ENCODE measurements at places on chromosomes 1 and 21. TPM values are rescaled to one million over a fixed set of nuclear protein-coding genes. Genes with fewer than 3 reads are reported as not detected.

The PEX11B gene
- total RNA-seq: 19.5 TPM

The SHC1 gene
- 110 TPM for total RNA-seq

The BSND gene
- not detected for total RNA-seq

The RASSF5 gene
- 9.5 TPM for total RNA-seq

The SPRR3 gene
- not detected for total RNA-seq

The SORT1 gene
- 41.1 TPM for total RNA-seq

The EFNA1 gene
- total RNA-seq: 2.2 TPM

The DDR2 gene
- total RNA-seq: 41.1 TPM

DNA sequence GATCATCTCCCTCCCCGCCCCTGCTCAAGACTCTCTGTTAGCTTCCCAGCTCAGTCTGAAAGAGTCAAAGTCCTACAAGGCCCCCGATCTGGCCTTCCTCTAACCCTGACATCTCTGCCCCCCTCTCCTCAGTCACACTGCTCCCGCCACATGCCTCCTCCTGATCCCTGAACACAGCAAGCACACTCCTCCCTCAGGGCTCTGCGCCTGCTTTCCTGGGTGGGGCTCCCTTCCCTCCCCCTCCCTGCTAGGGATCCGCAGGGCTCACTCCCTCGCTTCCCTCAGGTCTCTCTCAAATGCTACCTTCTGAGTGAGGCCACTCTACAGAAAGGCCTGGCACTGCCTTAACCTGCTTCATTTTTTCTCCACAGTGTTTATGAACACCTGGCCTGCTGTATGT is 5.7 kb upstream of the GALE start:
- H3K27ac ChIP-seq: no peak overlapping the region
- no peaks in the 10 kb centered on the region for H3K27me3 ChIP-seq
- H3K36me3 ChIP-seq: no peaks in the 10 kb centered on the region
- DNase-seq: no peak
- H3K4me1 ChIP-seq: no peaks in the 10 kb centered on the region
- no peak overlapping the region for H3K4me3 ChIP-seq

DNA sequence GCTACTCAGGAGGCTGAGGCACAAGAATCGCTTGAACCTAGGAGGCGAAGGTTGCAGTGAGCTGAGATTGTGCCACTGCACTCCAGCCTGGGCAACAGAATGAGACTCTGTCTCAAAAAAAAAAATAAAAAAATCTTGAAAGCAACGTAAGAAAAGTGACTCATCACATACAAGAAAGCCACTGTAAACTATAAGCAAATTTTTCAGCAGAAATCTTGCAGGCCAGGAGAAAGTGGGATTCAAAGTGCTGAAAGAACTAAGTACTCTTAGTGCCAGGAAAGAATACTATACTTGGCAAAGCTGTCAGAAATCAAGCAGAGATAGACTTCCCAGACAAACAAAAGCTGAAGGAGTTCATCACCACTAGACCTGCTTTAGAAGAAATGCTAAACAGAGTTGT is 4.4 kb upstream of the HMGN1 start:
- no peak for DNase-seq
- H3K36me3 ChIP-seq: no peaks in the 10 kb centered on the region
- H3K4me3 ChIP-seq: no peak overlapping the region
- H3K27me3 ChIP-seq: no peaks in the 10 kb centered on the region
- no peak overlapping the region for H3K27ac ChIP-seq
- no peaks in the 10 kb centered on the region for H3K4me1 ChIP-seq

GRCh38 chr1:203299169-203299568 is 6.2 kb upstream of the BTG2 start:
- H3K4me1 ChIP-seq: peaks cover 22% of the 10 kb centered on the region
- no peak overlapping the region for H3K27ac ChIP-seq
- no peak overlapping the region for H3K4me3 ChIP-seq
- peaks cover 4% of the 10 kb centered on the region for H3K27me3 ChIP-seq
- DNase-seq: no peak

DNA sequence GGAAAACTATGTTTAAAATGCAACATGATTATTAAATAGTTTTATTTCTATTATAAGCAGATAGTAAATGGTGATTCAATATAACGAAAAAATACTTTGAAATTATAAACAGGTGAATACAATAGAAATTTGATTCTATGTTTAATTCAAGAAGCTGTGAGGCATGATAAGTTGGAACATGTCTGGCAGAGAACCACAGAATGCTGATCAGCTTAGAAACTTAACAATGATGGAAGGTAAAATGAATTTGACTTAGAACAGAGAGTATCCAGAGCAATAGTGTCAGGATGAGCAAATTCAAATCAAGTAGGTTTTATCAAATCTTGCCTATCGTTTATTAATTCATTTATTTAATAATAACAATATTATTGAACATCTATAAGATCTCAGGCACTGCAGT is 83.4 kb upstream of the ADGRL4 start:
- no peaks in the 10 kb centered on the region for H3K27me3 ChIP-seq
- DNase-seq: no peak
- H3K27ac ChIP-seq: no peak overlapping the region
- no peaks in the 10 kb centered on the region for H3K36me3 ChIP-seq

DNA sequence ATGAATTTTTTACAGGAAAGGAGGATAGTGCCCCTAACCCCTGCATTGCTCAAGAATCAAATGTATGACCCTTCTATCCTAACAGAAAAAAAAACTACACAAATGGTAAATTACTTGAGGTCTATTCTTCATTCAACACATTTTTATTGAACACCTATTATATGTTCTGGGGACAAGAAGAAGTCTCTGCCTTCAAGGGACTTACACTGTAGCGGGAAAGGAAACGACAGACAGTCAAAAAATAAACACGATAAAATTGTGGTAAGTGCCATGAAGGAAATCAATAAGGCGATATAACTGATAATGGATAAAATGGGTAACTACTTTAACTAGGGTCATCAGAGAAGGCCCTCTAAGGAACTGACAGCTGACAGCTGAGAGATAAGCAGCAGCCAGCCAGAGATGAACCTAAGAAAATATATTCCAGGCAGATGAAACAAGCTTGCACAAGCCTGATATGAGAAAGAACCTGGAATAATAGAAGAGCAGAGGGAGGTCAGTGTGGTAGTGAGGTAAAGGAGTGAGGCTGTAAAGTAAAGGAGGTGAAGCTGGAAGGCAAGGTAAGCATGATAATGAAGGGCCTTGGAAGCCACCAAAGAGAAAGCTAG is 66.4 kb downstream of the PHTF1 start:
- H3K27ac ChIP-seq: no peak overlapping the region
- no peaks in the 10 kb centered on the region for H3K4me1 ChIP-seq
- DNase-seq: no peak
- H3K36me3 ChIP-seq: peaks cover 26% of the 10 kb centered on the region

DNA sequence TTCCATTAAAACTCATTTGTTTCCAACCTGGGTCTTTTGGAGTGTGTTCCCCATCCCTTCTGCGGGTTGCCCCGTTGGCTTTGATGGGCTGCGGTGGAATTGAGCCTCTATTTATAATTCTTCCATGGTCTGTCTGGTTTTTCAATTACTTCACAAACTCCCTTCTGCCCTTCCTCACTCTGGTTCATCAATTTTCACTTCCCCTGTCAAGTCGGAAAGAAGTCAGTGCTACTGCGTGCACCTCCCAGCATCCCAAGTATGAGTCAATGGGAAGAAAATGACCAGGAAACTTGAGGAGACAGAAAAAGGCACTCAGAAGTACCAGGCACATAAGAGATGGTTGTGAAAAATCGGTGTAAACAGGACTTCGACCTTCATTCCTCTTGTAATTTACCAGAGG is 126.2 kb downstream of the KAZN start:
- no peaks in the 10 kb centered on the region for H3K27me3 ChIP-seq
- H3K4me1 ChIP-seq: no peaks in the 10 kb centered on the region
- H3K4me3 ChIP-seq: no peak overlapping the region
- DNase-seq: no peak
- no peaks in the 10 kb centered on the region for H3K36me3 ChIP-seq

DNA sequence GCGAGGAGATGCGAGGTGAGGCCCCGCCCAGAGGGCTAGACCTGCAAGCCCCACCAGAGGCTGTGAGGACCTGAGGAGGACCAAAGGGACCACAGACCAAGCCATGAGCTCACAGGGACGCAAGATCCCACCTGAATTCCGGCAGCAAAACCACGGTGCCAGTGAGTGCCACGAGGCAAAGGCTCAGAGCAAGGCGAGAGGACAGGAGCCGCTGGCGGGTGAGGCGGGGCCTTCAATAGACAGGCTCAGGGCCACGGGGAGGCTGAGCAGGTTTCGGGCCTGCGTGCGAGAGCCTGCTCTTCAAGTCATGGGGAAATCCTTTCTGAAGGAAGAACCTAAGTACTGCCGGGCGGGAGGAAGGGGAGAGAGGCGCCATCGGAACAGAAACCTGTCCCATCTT is 7.1 kb upstream of the TMEM240 start:
- no peak overlapping the region for H3K4me3 ChIP-seq
- H3K36me3 ChIP-seq: peaks cover 37% of the 10 kb centered on the region
- no peak overlapping the region for H3K27ac ChIP-seq

- no peaks in the 10 kb centered on the region for H3K4me1 ChIP-seq
- DNase-seq: no peak
- no peak overlapping the region for H3K4me3 ChIP-seq
- H3K36me3 ChIP-seq: no peaks in the 10 kb centered on the region
- H3K27ac ChIP-seq: no peak overlapping the region
- no peaks in the 10 kb centered on the region for H3K27me3 ChIP-seq
These were observed 51.8 kb upstream of the INSL5 start for GRCh38 chr1:66852870-66853269.

- H3K4me3 ChIP-seq: no peak overlapping the region
- no peaks in the 10 kb centered on the region for H3K36me3 ChIP-seq
- H3K4me1 ChIP-seq: no peaks in the 10 kb centered on the region
- H3K27me3 ChIP-seq: peaks cover 4% of the 10 kb centered on the region
These were observed 48.8 kb downstream of the DISP3 start for GRCh38 chr1:11527541-11528452.

DNA sequence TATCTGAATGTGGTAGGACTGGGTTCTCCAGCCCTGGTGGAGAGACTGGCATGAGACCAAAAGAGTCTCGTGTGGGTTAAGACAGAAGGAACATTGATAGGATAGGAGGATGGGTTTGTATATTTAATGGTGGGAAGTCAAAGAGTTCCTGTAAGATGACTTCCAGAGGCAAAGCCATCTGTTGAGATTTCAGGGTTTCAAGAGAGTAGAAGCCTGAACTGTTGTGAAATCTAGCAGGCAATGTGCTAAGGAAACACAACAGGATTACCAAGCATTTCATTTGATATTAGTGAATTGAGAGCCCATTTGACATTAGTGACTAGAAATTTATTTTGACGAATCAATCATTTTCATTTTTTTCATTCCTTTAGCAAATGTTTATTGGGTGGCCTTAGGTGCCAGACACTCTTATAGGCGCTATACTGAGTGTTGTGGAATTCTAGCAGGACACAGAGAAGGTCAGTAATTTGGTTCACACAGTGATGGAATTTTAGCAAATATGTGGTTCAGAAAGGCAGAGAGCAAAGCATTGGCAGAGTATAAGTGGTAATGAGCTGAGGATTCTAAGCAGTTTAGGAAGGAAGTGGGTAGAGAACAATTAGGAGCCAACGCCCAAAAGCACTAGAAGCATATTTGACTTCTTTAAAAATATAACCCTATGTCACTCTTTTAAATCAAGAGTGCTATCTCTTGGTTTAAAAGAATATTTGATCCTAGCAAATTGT is 149.3 kb downstream of the AK5 start:
- DNase-seq: no peak
- H3K36me3 ChIP-seq: no peaks in the 10 kb centered on the region
- H3K4me3 ChIP-seq: no peak overlapping the region
- no peaks in the 10 kb centered on the region for H3K27me3 ChIP-seq

DNA sequence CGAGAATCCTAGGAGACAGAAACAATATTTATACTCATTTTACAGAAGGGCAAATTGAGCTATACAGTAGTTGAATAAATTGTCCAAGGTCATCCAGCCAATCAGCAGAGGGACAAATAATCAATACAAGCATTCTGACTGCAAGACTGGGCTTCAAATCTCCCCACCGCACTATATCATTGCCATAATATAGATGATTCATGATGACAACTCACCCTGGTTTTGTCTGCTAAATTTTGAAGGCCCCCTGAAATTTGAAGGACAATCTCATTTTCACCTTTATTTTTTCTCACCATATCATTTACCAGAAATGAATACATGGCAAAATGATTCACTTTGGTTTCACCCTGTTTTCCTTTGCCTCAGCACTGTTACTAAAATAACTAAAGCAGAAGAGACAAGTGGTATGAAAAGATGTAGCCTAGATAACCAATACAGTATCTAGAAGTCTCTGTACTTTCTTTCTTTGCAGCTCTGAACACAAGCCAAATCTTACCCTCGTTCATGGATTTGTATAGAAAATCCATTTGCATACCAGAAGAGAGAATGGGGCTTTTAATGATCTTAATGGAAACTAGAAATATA is 292.5 kb downstream of the TTLL7 start:
- H3K36me3 ChIP-seq: no peaks in the 10 kb centered on the region
- no peaks in the 10 kb centered on the region for H3K4me1 ChIP-seq
- H3K27ac ChIP-seq: no peak overlapping the region
- no peak for DNase-seq
- no peak overlapping the region for H3K4me3 ChIP-seq
- no peaks in the 10 kb centered on the region for H3K27me3 ChIP-seq

DNA sequence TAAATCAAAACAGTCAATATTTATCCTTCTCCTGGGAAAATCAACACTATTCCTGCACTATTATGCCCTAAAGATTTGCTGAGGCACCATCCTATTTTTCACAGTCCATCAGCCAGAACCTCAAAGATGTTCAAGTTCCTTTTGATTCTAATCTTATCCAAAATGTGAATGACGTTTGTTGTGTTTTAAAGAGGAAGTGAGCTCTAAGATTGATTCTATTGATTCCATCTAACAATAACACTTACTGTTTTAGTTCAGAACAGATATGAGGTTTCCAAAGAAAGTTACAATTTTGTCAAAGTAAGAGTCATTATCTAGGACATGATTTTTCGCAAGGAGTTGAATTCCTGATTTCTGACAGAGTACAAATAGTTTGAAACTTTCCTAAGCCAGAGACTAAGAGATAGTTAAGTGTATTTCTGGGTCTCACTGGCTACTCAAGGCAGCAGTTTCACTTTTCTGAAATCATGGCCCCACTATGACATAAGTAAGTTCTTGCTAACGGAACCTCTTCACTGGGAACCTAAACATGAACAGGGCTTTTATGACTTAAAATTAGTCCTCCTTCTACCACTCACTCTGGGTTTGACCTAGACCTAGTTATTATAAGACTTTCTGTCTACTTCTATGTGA is 84.7 kb downstream of the LHX9 start:
- no peaks in the 10 kb centered on the region for H3K4me1 ChIP-seq
- no peak overlapping the region for H3K27ac ChIP-seq
- no peak overlapping the region for H3K4me3 ChIP-seq
- H3K27me3 ChIP-seq: no peaks in the 10 kb centered on the region
- DNase-seq: no peak

- peaks cover 23% of the 10 kb centered on the region for H3K4me1 ChIP-seq
- no peaks in the 10 kb centered on the region for H3K36me3 ChIP-seq
- H3K27me3 ChIP-seq: peaks cover 35% of the 10 kb centered on the region
- no peak overlapping the region for H3K27ac ChIP-seq
- H3K4me3 ChIP-seq: no peak overlapping the region
- DNase-seq: no peak
These were observed 1.4 kb upstream of the ADGRB2 start for GRCh38 chr1:31765516-31765915.

Data from SJCRH30 (cell line).